Endothelial cell of coronary artery (primary cell): ENCODE measurements at places on chromosomes 11 and 22. TPM values are rescaled to one million over a fixed set of nuclear protein-coding genes. Genes with fewer than 3 reads are reported as not detected.

Gene LMO2
- total RNA-seq: 22.5 and 36.0 TPM in 2 replicates

Gene KIRREL3
- total RNA-seq: not detected in 2 replicates

Gene JOSD1
- total RNA-seq: 56.3 and 61.4 TPM in 2 replicates

Gene LARGE2
- total RNA-seq: under 0.01 and 0.09 TPM in 2 replicates

Gene TMEM45B
- total RNA-seq: 0.18 TPM in 1 of 2 replicates, not detected in the other

Gene MLC1
- 0.09 TPM in 1 of 2 replicates, not detected in the other for total RNA-seq

Gene SYCE3
- total RNA-seq: not detected in 2 replicates

Gene SPON1
- not detected in 2 replicates for total RNA-seq

Gene PATE4
- not detected in 2 replicates for total RNA-seq

Gene DUSP8
- total RNA-seq: 0.45 and 0.85 TPM in 2 replicates

Gene ASCL2
- total RNA-seq: not detected in 2 replicates

Gene ZNF214
- total RNA-seq: 3.5 and 6.1 TPM in 2 replicates

Gene ART1
- total RNA-seq: not detected in 2 replicates

Gene KRTAP5-8
- total RNA-seq: not detected in 2 replicates

Gene KRTAP5-10
- total RNA-seq: not detected in 2 replicates

Gene PDHX
- total RNA-seq: 18.1 and 19.2 TPM in 2 replicates

Gene CTSW
- total RNA-seq: not detected in 2 replicates

Gene DCDC1
- total RNA-seq: under 0.01 and 0.27 TPM in 2 replicates

Gene ZNF202
- total RNA-seq: 9.0 and 10.4 TPM in 2 replicates

Gene SYT8
- 0.09 TPM in 1 of 2 replicates, not detected in the other for total RNA-seq

Gene PLAAT5
- not detected in 2 replicates for total RNA-seq

Gene CCDC87
- total RNA-seq: 0.18 and 0.28 TPM in 2 replicates

Gene KCTD17
- total RNA-seq: 31.2 and 34.5 TPM in 2 replicates

Gene KRTAP5-7
- total RNA-seq: not detected in 2 replicates

Gene LRRC10B
- not detected in 2 replicates for total RNA-seq

Gene BARX2
- total RNA-seq: not detected in 2 replicates

Gene OR52N4
- total RNA-seq: not detected in 2 replicates

Gene LMNTD2
- total RNA-seq: 0.36 and 1.1 TPM in 2 replicates

Gene OR10V1
- total RNA-seq: not detected in 2 replicates

Gene DERL3
- total RNA-seq: 0.19 and 0.63 TPM in 2 replicates

Gene TMEM135
- total RNA-seq: 10.0 and 14.9 TPM in 2 replicates

Gene CASP5
- 0.09 TPM in 1 of 2 replicates, not detected in the other for total RNA-seq

Gene KCNJ11
- under 0.01 and 0.18 TPM in 2 replicates for total RNA-seq

Gene CNIH2
- total RNA-seq: 0.09 TPM in 2 replicates

Gene TRPM5
- total RNA-seq: not detected in 2 replicates

Gene C11orf91
- 0.38 and 0.54 TPM in 2 replicates for total RNA-seq

Gene PIWIL4
- 0.18 and 1.0 TPM in 2 replicates for total RNA-seq

Gene KREMEN1
- 0.27 and 0.38 TPM in 2 replicates for total RNA-seq

Gene CCDC81
- total RNA-seq: 0.72 and 4.0 TPM in 2 replicates

Gene OR5A1
- total RNA-seq: not detected in 2 replicates

Gene MS4A4E
- total RNA-seq: not detected in 2 replicates

Gene PHOX2A
- total RNA-seq: not detected in 2 replicates

Gene DNAJB13
- total RNA-seq: not detected in 2 replicates

Gene HORMAD2
- total RNA-seq: not detected in 2 replicates

Gene IFTAP
- 37.5 and 39.7 TPM in 2 replicates for total RNA-seq

Gene VEGFB
- total RNA-seq: 10.8 and 18.4 TPM in 2 replicates
